ENCODE measurements at places on chromosomes 16 and 17.

GRCh38 chr17:81084680-81085419 lies 49.9 kb downstream of the BAIAP2 start:
- no peak overlapping the region for H3K27ac ChIP-seq
- DNase-seq = no peak
- H3K4me3 ChIP-seq = no peak overlapping the region
- H3K36me3 ChIP-seq = peaks cover 4% of the 10 kb centered on the region
- H3K27me3 ChIP-seq = no peaks in the 10 kb centered on the region

DNA sequence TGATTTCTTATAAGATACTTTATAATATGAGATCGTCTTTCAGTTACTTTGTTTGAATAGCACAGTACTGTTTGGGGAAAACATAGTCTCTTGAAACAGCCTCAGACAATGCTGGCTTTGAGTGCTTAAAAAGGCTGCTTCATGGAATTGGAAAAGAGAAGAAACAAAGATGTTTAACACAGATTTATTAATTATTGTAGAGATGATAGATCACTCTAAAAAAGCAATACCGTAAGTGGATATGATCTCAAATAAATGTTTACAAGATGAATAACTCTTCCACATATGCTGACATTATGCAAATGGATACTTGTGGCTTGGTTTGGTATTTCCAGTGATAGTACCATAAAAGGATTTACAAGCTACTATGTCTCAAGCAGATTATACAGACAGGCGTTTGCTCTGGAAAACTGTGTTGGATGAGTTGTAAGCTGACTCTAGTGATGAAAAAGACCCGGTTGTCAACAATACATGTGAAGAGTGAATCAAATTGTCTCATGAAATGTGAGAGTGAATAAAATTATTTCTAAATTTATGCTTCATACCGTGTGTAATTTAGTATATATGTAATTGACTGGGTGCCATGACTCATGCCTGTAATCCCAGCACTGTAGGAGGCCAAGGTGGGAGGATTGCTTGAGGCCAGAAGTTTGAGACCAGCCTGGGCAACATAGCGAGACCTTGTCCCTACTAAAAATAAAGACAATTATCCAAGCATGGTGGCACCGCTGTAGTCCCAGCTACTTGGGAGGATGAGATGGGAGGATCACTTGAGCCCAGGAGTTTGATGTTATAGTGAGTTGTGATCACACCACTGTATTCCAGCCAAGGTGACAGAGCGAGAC lies 105.4 kb downstream of the FTO start:
- no peaks in the 10 kb centered on the region for H3K27me3 ChIP-seq
- H3K36me3 ChIP-seq = peaks cover 16% of the 10 kb centered on the region
- no peak overlapping the region for H3K27ac ChIP-seq
- DNase-seq = no peak
- no peak overlapping the region for H3K4me3 ChIP-seq

DNA sequence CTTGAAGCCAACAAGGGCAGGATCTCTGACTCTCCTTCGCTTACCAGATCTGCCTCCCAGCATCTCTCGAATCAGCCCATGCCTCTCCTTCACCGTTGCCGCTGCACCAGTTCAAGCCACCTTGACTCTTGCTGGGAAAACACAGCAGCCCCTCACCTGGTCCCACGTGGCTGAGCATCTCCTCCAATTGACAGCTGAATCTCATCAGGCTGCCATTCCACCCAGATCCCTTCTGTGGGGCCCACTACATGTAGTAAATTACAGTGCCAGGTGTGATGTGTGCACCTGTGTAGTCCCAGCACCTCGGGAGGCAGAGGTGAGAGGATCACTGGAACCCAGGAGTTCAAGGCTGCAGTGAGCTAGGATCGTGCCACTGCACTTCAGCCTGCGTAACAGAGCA lies 37.8 kb upstream of the C16orf78 start:
- no peaks in the 10 kb centered on the region for H3K36me3 ChIP-seq

GRCh38 chr16:75733305-75734211 lies 7.3 kb upstream of the CPHXL start:
- no peak overlapping the region for H3K27ac ChIP-seq
- H3K4me1 ChIP-seq = no peaks in the 10 kb centered on the region
- H3K36me3 ChIP-seq = no peaks in the 10 kb centered on the region
- H3K27me3 ChIP-seq = no peaks in the 10 kb centered on the region
- H3K4me3 ChIP-seq = no peak overlapping the region
- DNase-seq = no peak

- H3K4me1 ChIP-seq = no peaks in the 10 kb centered on the region
- no peak for DNase-seq
- no peak overlapping the region for H3K27ac ChIP-seq
- H3K36me3 ChIP-seq = no peaks in the 10 kb centered on the region
Measured at GRCh38 chr17:57782647-57783337, 37.7 kb upstream of the CCDC182 start.

- DNase-seq = no peak
- no peak overlapping the region for H3K4me3 ChIP-seq
- peaks cover 6% of the 10 kb centered on the region for H3K4me1 ChIP-seq
Measured at GRCh38 chr17:74892013-74892841, 1.2 kb downstream of the FADS6 start.

DNA sequence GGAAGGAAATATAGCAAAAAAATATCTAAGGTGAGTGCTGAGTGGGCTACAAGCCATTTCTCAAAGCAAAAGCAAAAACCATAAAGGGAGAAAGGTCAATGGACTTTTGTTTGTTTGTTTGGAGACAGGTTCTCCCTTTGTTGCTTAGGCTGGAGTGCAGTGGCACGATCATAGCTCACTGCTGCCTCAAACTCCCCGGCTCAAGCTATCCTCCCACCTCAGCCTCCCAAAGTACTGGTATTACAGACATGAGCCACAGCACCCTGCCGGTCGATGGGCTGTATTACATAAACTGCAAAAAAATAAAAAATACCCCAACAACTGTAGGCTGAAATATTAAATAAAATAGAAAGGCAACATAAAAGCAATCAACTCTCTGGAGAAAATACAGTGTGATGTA lies 3.5 kb upstream of the RBBP6 start:
- peaks cover 2% of the 10 kb centered on the region for H3K27me3 ChIP-seq
- no peak for DNase-seq
- no peaks in the 10 kb centered on the region for H3K36me3 ChIP-seq
- H3K27ac ChIP-seq = no peak overlapping the region
- H3K4me3 ChIP-seq = no peak overlapping the region
- peaks cover 7% of the 10 kb centered on the region for H3K4me1 ChIP-seq

- peaks cover 43% of the 10 kb centered on the region for H3K4me1 ChIP-seq
- no peak overlapping the region for H3K27ac ChIP-seq
- H3K27me3 ChIP-seq = no peaks in the 10 kb centered on the region
Measured at GRCh38 chr16:85454171-85454872, 158.8 kb upstream of the GSE1 start.

GRCh38 chr17:5785867-5786509 lies 201.7 kb upstream of the NLRP1 start:
- no peaks in the 10 kb centered on the region for H3K4me1 ChIP-seq
- DNase-seq = no peak
- no peaks in the 10 kb centered on the region for H3K27me3 ChIP-seq
- H3K4me3 ChIP-seq = no peak overlapping the region
- no peak overlapping the region for H3K27ac ChIP-seq
- no peaks in the 10 kb centered on the region for H3K36me3 ChIP-seq

GRCh38 chr16:78705694-78706093 lies 606.2 kb downstream of the WWOX start:
- H3K4me1 ChIP-seq = no peaks in the 10 kb centered on the region
- H3K4me3 ChIP-seq = no peak overlapping the region

GRCh38 chr17:80745183-80745582 lies 200.5 kb downstream of the RPTOR start:
- peaks cover 60% of the 10 kb centered on the region for H3K4me1 ChIP-seq
- no peaks in the 10 kb centered on the region for H3K36me3 ChIP-seq
- no peak overlapping the region for H3K27ac ChIP-seq
- no peak overlapping the region for H3K4me3 ChIP-seq

- H3K36me3 ChIP-seq = peaks cover 35% of the 10 kb centered on the region
- no peak for DNase-seq
- no peak overlapping the region for H3K4me3 ChIP-seq
- no peak overlapping the region for H3K27ac ChIP-seq
- no peaks in the 10 kb centered on the region for H3K4me1 ChIP-seq
Measured at GRCh38 chr16:25176136-25176535, 40.6 kb upstream of the AQP8 start.

DNA sequence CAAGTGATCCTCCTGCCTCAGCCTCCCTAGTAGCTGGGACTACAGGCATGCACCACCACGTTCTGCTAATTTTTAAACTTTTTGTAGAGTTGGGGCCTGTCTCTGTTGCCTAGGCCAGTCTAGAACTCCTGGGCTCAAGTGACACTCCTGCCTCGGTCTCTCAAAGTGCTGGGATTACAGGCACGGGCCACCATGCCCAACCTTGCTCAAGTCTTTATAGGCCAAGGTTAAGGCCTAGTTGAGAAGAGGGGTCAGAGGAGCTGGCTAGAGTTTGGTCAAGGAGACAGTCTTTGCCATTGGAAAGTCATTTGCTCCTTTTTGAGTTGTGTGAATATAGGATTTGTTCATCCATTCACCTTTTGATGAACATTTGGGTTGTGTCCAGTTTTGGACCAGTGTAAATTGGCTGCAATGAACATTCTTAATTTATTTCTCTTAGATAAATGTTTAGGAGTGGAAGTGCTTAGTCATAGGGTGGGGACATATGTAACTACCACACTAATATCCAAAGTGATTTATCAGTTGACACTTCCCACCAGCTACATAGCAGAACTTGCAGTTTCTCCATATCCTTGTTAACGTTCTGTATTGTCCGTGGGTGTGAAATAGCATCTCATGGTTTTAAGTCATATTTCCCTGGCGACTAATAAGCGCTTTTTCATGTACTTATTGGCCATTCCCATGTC lies 30.7 kb upstream of the ARHGAP17 start:
- no peaks in the 10 kb centered on the region for H3K27me3 ChIP-seq
- no peak for DNase-seq
- H3K36me3 ChIP-seq = no peaks in the 10 kb centered on the region
- H3K4me3 ChIP-seq = no peak overlapping the region
- H3K4me1 ChIP-seq = peaks cover 18% of the 10 kb centered on the region
- no peak overlapping the region for H3K27ac ChIP-seq

DNA sequence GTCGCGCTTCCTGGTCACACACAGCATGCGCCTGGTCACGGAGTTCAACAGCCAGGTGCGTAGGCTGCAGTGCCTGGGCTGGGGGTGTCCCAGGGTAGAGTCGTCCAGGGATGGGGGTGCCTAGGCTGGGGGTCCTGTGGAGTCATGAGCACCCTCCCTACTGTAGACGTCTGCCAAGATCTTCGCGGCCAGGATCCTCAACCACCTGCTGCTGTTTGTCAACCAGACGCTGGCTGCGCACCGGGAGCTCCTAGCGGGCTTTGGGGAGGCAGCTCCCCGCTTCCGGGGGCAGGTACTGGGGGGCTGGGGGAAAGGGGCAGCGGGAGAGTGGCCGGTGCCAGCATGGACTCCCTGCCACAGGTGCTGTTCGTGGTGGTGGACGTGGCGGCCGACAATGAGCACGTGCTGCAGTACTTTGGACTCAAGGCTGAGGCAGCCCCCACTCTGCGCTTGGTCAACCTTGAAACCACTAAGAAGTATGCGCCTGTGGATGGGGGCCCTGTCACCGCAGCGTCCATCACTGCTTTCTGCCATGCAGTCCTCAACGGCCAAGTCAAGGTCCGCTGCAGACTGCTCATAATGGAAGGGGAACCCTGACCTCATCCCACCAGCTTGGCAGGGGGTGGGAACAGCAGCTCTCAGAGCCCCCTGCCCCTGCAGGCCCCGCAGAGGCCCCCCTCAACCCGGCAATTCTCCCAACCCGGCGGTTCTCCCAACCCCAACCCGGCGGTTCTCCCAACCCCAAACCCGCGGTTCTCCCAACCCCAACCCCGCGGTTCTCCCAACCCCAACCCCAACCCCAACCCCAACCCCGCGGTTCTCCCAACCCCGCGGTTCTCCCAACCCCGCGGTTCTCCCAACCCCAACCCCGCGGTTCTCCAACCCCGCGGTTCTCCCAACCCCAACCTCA lies 2.4 kb downstream of the PDIA2 start:
- H3K36me3 ChIP-seq = peaks cover 32% of the 10 kb centered on the region
- DNase-seq = no peak
- H3K27me3 ChIP-seq = no peaks in the 10 kb centered on the region
- no peaks in the 10 kb centered on the region for H3K4me1 ChIP-seq
- H3K27ac ChIP-seq = no peak overlapping the region
- no peak overlapping the region for H3K4me3 ChIP-seq

GRCh38 chr16:71297341-71297634 lies 8.1 kb upstream of the CMTR2 start:
- H3K4me3 ChIP-seq = no peak overlapping the region
- H3K27ac ChIP-seq = no peak overlapping the region

GRCh38 chr16:84633622-84634021 lies 14.7 kb upstream of the KLHL36 start:
- DNase-seq = no peak
- H3K4me3 ChIP-seq = no peak overlapping the region
- H3K27me3 ChIP-seq = no peaks in the 10 kb centered on the region
- H3K27ac ChIP-seq = no peak overlapping the region
- peaks cover 31% of the 10 kb centered on the region for H3K4me1 ChIP-seq
- H3K36me3 ChIP-seq = no peaks in the 10 kb centered on the region

GRCh38 chr17:74351552-74352210 lies 10.0 kb downstream of the BTBD17 start:
- H3K27me3 ChIP-seq = peaks cover 75% of the 10 kb centered on the region
- H3K4me3 ChIP-seq = no peak overlapping the region
- DNase-seq = no peak
- no peaks in the 10 kb centered on the region for H3K36me3 ChIP-seq

DNA sequence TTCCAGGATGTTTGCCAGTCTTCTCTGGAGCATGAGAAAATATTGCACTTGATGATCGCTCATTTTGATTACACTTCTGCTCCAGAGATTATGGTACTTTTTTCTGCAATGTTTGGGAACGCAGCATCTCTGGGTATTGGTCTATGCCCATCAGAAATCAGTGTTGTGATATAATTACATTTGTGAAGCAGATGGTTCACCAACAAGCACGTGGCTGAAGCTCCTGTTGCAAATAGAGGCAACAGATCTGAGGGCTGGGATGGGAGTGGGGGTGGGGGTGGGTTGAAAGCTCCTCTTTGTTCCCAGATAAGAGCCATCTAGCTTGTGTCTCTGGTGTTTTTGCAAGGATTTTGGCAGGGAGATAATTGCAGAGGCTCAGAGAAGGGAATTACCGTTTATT lies 252.3 kb downstream of the SHISA9 start:
- DNase-seq = no peak
- H3K4me1 ChIP-seq = no peaks in the 10 kb centered on the region
- H3K27me3 ChIP-seq = no peaks in the 10 kb centered on the region

DNA sequence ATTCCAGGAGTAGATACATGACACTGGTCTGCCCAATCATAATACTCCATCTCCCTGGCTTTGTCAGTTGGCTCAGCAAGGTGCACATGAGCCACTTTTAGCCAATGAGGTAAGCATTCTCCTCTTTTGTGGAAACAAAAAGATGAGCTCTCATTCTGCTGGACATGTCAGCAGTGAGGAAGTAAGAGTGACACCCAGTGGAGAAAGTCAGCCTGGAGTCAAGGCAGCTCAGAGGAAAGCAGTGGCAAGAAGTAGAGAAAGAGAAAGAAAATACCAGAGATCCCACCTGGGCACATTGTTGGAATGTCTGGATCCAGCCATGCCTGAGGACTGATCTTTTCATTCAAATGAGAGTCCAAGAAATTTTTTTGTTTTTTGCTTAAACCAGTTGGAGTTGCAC lies 496.9 kb upstream of the C16orf82 start:
- H3K36me3 ChIP-seq = no peaks in the 10 kb centered on the region
- H3K27me3 ChIP-seq = no peaks in the 10 kb centered on the region
- H3K27ac ChIP-seq = no peak overlapping the region
- H3K4me3 ChIP-seq = no peak overlapping the region
- no peaks in the 10 kb centered on the region for H3K4me1 ChIP-seq

Measured in T-cell (primary cell).